ENCODE measurements at places on chromosomes 13 and 19.

- DNase-seq = no peak
Observed at GRCh38 chr19:13014101-13014920, 19.0 kb downstream of the NFIX start.

DNA sequence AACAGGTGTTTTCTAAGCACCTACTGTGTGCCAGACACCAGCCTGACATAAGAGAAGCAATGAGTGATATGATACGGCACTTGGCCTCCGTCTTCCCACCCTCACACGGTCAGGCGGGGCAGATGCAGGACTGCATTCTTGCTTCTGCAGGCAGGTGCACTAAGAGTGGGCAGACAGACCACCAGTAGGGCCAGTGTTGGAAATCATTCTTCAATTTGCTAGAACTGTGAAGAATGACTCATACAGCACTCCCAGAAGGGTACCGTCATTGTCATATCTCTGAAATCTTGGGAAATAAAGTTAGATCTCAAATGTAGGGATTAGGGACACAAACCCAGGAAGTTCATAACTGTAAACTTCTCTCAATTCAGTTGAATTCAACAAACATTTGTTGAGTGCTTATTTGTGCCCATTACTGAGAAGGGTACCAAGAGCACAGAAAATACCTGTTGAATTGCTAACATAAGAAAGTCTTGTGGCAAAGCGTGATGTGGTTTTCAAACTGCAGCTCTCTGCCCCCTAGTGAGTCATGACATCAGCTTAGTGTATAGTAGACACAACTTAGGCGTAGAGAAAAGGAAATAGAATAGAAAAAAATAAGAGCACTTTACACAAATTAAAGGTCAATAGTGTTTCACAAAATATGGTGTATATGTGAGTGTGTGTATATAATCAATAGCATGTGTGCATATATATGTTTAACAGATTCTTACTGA is 76.1 kb downstream of the TEX26 start:
- DNase-seq = no peak

GRCh38 chr19:36514012-36514612 is 14.0 kb downstream of the ZNF260 start:
- no peak for DNase-seq

GRCh38 chr19:995051-995827 is 5.0 kb upstream of the GRIN3B start:
- DNase-seq = no peak

GRCh38 chr19:5091018-5091683 is 122.2 kb downstream of the KDM4B start:
- no peak for DNase-seq

- DNase-seq = no peak
Observed at GRCh38 chr13:36190771-36191170, 23.6 kb downstream of the SOHLH2 start.

All from ureter (tissue), 1 donor.